ENCODE measurements at places on chromosomes 13 and 19. TPM values are rescaled to one million over a fixed set of nuclear protein-coding genes. Genes with fewer than 3 reads are reported as not detected.

- DNase-seq = peak; percentile 81
These were observed 800 bp downstream of the ELL start for GRCh38 chr19:18520848-18521691.

- no peak for DNase-seq
These were observed at the start of gene KCNRG for GRCh38 chr13:50015258-50015657. Gene KCNRG (plus strand): TSS chr13:50015444. CDS start chr13:50015494, 50 bp downstream.

- DNase-seq = peak; percentile 86
These were observed 11.5 kb downstream of the APLP1 start for GRCh38 chr19:35879770-35880317.

DNA sequence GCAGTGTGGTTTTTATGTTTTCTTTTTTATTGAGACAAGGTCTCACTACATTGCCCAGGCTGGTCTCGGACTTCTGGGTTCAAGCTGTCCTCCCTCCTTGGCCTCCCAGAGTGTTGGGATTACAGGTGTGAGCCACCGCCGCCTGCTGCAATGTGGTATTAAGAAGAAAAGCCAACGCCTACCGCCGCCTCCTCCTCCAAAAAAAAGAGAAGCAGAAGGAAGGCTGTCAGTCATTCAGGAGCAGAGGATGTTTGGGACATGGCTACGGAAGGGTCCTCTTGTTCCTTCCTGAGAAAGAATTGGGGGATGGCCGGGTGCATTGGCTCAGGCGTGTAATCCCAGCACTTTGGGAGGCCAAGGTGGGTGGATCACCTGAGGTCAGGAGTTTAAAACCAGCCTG lies 1.2 kb downstream of the PPP1R37 start:
- no peak for DNase-seq

GRCh38 chr13:36148446-36148845 lies 17.3 kb upstream of the DCLK1 start:
- DNase-seq = no peak

- DNase-seq = no peak
These were observed 322.8 kb upstream of the EDNRB start for GRCh38 chr13:78241278-78241919.

- DNase-seq = no peak
These were observed 1.4 kb upstream of the SLC7A9 start for GRCh38 chr19:32870981-32871451.

DNA sequence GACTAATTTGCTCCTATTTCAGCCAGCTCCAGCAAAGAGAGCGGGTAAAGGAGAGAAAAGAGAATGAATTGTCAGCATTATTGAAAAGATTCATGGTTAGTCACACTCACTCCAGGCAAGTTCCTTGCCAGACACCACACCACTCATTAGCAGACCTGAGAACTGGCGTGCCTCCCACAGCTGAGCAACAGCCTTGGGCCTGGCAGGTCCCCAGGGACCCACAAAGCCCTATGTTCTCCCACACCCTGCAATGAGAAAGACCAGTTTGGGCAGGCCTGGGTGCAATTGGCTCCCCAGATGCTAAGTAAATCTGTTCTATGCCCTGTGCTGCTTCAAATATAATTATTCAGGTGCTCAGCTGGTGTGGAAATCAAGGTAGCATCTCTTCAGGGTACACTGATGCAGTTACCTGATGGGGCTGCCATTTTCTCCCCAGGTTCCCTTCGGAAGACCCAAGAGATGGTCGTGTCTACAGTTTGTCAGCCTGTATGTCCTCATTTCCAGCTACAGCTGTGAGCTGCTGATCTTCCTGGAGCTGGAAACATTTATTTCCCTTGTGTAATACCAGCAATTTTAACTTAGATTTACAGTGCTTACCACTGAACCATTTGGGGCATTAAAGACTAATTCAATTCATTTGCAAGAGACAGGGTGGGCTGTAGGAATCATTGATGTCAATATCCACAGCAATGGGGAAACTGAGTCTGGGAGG lies 405.0 kb downstream of the COG6 start:
- DNase-seq = peak; percentile 70

DNA sequence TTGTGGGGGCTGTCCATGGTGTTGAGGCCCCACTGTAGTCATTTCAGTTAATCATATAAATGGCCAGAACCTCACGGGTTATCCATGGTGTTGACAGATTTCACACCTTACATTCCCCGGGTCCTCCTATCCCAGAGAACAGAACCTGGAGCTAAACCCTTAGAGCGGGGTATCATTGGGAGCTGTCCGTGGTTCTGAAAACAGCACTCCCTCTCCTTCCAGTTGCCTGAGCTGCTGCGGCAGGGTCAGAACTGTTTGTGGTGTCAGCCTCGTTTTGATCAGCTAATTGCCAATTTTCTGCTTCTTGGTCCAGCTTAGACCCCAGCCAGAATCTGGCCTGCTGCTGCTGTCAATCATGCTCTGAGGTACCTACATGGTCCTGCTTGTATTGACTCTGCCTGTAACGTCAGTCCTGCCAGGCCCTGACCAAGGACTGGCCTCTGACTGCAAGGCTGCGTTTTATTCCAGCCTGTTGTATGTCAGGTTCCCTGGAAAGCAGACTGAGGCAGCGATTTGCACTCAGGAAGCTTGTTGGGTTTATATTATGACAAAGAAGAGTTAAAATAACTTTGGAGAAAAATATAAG lies 55.8 kb upstream of the KCTD15 start:
- DNase-seq = no peak

- DNase-seq = peak; percentile 83
These were observed 65.1 kb upstream of the GTF3A start for GRCh38 chr13:27359199-27359821.

DNA sequence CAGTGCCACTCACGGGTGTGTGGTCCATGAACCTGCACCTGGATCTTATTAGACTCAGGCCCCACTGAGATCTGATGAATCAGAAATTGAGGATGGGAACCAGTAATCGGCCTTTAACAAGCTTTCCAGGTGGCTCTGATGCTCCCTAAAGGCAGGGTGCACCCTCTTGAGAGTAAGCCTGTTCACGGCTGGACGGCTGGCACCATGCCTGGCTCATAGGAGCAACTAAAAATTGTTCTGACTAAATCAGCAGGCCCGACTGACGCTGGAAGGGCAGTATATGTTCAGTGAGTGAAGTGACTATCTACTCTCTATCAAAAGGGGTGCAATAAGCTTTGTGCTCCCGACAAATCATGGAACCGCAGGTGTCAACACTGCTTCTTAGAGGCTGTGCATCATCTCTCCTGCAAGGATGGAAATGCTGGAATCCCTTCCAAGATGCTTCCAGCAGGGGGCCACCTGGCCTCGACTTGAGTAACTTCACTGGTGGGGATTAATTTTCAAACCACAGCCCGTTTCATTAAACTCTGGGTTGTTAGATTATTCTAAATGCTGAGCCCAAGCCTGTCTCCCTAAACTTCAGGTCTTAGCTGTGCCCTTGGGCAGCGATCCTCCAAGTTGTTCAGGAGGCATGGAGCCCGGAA lies 28.4 kb downstream of the TMTC4 start:
- DNase-seq = no peak

DNA sequence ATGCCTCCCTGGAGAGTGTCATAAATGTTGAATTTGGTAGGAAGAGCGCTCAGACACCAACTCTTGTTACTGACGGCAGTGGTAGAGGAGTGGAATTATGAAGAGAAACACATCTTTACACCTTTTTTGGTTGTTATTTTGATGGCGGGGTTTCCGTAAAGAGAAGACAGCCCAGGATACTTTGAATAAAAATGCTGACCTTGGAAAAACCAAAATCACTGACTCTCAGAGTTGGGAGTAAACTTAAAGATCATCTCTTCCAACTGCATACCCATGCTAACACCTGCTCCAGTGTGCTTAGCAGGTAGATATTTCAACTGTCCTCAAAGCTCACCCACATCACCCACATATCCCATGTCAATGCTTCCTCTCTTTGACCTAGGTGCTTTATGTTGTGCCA lies 498.6 kb downstream of the LIG4 start:
- no peak for DNase-seq

GRCh38 chr19:49776371-49776764 lies 9.6 kb downstream of the AP2A1 start:
- DNase-seq = no peak

DNA sequence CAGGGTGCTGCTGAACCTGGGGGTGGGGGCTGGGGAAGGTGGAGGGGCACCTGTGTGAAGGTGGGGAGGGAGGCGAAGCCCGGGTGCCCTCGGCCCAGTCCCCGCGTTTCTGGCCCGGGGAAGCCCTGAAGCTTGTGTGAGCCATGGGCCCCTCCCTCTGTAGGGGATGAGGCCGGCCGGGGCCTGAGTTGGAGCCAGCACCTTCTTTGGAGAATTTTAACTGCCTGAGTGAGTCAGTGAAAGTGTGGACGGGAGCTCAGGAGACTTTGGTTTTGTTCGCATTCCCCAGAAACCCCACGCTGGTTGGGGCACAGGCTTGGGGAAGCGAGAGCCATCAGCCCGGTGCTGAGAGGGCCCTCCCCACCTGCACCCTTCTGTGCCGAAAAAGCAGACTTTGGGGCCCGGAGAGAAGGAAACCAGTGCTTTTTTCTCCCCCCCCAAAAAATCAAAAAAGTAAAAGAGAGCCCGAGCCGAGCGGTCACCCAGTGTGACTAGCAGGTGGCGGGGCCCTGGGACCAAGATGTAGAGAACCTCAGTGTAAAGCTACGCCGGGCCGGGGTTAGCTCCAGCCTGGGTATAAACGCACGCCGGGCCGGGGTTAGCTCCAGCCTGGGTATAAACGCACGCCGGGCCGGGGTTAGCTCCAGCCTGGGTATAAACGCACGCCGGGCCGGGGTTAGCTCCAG lies 45.1 kb downstream of the TMEM255B start:
- DNase-seq = no peak

DNA sequence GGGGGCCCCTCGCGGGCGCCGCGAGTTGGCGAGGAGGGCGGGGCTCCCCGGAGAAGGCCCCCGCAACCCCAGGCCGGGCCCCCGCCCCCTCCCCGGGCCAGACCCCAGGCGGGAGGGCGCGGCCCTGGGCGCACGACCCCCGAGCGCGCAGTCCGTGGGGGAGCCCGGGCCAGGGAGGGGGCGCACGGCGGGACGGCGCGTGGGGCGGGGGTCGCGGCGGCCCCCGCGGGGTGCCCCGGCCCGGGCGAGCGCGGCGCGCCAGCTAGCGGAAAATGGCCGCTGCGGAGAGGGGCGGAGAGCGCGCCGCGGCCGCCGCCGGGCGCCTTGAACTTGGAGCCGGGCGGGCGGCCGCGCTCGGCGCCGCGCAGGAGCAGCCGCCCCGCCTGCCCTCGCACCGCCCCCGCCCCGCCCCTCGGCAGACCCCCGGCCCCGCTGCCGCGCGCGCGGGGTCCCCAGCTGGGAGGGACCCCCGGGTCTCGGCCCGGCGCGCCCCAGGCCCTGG lies 6.4 kb upstream of the NFIC start:
- no peak for DNase-seq

GRCh38 chr13:44132710-44133109 lies 240.9 kb upstream of the SERP2 start:
- peak; percentile 74 for DNase-seq

GRCh38 chr19:14105680-14106079 lies 11.9 kb downstream of the PRKACA start:
- DNase-seq = no peak

DNA sequence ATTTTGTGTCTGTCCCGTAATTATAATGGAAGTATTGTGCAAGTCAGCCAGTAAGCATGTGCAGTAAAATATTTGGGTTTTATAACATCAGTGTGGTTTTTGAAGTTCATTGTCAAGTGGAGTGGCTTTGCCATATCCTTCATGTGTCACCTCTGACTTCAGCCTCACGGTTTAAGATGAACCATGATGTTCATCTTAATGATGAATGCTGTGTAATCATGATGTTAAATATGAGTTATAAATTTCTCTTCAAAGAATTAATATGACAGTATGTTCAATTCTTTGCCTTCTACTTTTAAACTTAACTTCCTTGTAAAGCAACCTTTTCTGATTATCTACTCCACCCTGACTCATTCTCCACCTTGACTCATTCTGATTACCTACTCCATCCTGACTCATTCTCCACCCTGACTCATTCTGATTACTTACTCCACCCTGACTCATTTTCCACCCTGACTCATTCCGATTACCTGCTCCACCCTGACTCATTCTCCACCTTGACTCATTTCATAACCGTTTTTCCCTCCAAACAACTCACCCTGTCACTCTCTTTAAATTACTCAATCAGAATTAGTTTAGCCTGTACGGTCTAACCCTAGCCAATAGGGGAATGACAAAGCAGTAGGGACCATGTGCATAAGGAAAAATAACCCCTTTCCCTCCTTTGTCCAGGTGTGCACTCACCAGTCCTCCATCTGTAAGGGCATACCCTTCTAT lies 50.3 kb upstream of the ANKRD10 start:
- DNase-seq = no peak

GRCh38 chr13:47019977-47020376 lies 123.1 kb upstream of the HTR2A start:
- DNase-seq = no peak

DNA sequence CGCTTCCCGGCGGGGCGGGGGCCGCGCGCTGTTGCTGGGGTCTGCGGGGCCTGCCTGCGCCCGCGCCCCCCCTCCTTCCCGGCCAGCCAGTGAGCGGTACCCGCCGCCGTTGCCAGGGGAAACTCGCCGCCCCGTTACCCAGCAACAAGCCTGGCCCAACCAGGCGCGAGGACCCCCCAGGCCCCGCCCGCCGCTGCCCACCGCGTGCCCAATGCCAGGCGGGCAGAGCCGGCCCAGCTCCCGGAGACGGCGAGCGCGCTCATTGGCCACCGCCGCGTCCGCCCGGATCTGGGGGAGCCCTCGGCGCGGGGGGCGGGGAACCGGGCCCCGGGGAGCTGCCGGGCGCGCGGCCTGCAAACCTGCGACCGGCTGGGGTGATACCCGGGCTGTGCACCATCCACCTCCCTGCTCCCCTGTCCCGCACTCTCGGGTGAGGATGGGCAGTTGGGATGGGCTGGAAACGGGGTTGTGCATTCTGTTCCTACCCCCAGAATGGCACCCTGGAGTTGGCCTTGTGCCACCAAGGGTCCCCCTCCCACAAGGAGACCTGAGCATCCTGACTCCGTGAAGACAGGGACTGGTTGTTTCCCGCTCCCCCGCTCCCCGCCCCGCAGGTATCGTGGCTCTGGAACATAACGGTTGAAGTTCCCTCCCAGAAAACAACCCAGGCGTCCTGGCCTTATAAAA lies 8.8 kb upstream of the BBC3 start:
- DNase-seq = peak; percentile 87

UFM1 gene
- 60.6 TPM for total RNA-seq

VSIG10L gene
- 0.71 TPM for total RNA-seq

FXYD5 gene
- total RNA-seq = 20.1 TPM

SCAF1 gene
- total RNA-seq = 21.3 TPM

TMPRSS9 gene
- total RNA-seq = 0.16 TPM

PRTN3 gene
- total RNA-seq = not detected

MBD3L2 gene
- total RNA-seq = not detected

TIMM44 gene
- 80.1 TPM for total RNA-seq

GAPDHS gene
- not detected for total RNA-seq

ARGLU1 gene
- total RNA-seq = 104 TPM

SYT5 gene
- 1.9 TPM for total RNA-seq

IGFL3 gene
- not detected for total RNA-seq

FCER2 gene
- total RNA-seq = 0.66 TPM

GNA15 gene
- total RNA-seq = 4.6 TPM

SULT2B1 gene
- total RNA-seq = not detected

TRPC4 gene
- total RNA-seq = 11.5 TPM

ELOF1 gene
- 27.2 TPM for total RNA-seq

PRRG2 gene
- 0.71 TPM for total RNA-seq

PRSS57 gene
- not detected for total RNA-seq

Measured in sigmoid colon (tissue), 7 donors.